ENCODE measurements at places on chromosomes 11 and 22. TPM values are rescaled to one million over a fixed set of nuclear protein-coding genes. Genes with fewer than 3 reads are reported as not detected.

The TSGA10IP gene
- not detected for total RNA-seq

The TRIM51 gene
- not detected for total RNA-seq

The SAA4 gene
- 45.2 TPM for total RNA-seq

The HTR3B gene
- not detected for total RNA-seq

The HPX gene
- 12.9 TPM for total RNA-seq

DNA sequence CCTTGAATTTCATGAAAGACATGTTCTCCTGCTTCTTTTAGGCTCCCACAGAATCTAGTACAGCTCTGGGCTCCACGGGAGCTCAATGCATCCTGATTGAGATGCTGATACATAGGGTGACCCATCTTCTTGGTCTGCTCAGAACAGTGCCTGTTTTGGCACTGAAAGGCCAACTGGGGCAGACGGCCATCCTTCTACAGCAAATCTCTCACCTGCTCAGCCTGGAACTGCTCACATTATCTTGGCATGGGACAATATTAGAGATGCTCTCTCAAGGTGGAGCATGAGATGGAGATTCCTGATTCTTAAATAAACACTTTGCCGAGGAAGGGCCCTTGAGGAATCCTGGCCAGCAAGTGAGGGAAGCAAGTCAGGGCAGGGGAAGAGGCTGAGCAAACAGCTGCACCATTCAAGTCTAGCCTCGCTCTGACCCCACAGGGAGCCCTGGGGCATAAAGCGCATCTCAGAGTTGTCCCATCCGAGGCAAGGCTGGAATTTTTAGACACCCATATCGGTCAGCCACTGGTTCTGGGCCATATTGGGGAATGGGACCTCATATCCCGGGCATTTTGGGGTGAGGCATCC lies 58.4 kb upstream of the CSNK2A3 start:
- no peaks in the 10 kb centered on the region for H3K4me1 ChIP-seq
- DNase-seq, result no peak
- no peaks in the 10 kb centered on the region for H3K27me3 ChIP-seq
- no peak overlapping the region for H3K4me3 ChIP-seq
- no peaks in the 10 kb centered on the region for H3K36me3 ChIP-seq

- H3K27ac ChIP-seq, result no peak overlapping the region
- no peaks in the 10 kb centered on the region for H3K4me1 ChIP-seq
- no peaks in the 10 kb centered on the region for H3K27me3 ChIP-seq
These were observed 1120.5 kb upstream of the RAG2 start for GRCh38 chr11:37718431-37718999.

DNA sequence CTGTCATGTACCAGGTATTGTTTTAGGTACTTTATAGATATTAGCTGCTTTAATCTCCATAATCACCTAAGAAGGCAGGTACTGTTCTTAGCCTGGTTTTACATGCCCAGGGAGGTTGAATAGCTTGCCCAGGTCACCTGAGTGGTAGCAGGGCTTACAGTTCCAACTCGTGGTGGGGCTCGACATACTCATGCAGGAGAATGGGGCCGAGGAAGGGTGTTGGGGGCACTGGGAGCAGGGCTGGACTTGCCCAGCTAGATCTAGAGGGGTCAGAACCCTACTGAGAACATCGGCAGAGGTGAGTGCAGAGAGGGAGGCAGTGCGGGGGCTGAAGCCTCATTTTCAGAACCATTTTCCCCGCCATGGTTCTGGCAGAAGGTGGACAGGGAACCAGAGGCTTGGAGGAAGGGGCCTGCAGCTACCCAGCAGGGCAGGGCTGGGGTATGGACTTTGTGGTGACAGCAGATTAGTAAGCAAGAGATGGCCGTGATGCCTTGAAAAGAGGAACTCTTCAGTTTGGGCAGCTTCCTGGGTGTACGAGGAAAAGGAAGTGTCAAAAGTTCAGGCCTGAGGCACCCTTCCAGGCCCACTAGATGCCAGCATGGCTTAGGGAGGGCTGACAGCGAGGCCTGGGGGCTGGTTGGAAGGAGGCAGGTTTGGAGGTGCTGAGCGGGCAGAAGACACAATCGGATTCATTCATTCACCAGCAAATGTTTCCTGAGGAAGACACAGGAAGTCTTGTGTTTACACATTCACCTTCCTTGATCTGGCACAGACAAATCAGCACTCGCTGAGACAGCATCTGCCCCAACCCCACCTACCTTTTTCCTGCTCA lies 54.7 kb upstream of the LYVE1 start:
- H3K4me3 ChIP-seq, result no peak overlapping the region
- H3K4me1 ChIP-seq, result no peaks in the 10 kb centered on the region
- peak overlapping the region; percentile 52 for H3K27ac ChIP-seq

DNA sequence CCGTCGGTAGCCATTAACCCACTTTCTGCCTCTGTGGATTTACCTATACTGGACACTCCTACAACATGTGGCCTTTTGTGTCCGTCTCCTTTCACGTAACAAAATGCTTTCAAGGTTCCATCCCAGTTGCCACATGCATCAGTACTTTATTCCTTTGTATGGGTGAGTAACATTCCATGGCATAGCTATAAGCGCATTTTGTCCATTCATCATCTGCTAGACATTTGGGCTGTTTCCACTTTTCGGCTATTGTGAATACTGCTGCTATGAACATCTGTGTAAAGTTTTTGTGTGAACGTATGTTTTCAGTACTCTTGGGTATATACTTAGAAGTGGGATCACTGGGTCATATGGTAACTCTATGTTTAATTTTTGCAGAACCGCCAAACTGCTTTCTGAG lies 257.2 kb downstream of the ST3GAL4 start:
- no peak overlapping the region for H3K27ac ChIP-seq
- H3K4me1 ChIP-seq, result no peaks in the 10 kb centered on the region
- H3K27me3 ChIP-seq, result no peaks in the 10 kb centered on the region
- no peak for DNase-seq
- no peak overlapping the region for H3K4me3 ChIP-seq

GRCh38 chr11:11381471-11382105 lies 28.5 kb upstream of the CSNK2A3 start:
- no peaks in the 10 kb centered on the region for H3K27me3 ChIP-seq
- no peak for DNase-seq
- H3K4me1 ChIP-seq, result no peaks in the 10 kb centered on the region
- H3K27ac ChIP-seq, result no peak overlapping the region

- no peak overlapping the region for H3K4me3 ChIP-seq
- H3K27ac ChIP-seq, result no peak overlapping the region
- H3K36me3 ChIP-seq, result no peaks in the 10 kb centered on the region
- no peak for DNase-seq
- H3K27me3 ChIP-seq, result no peaks in the 10 kb centered on the region
These were observed 11.7 kb upstream of the MYH9 start for GRCh38 chr22:36399472-36399778.

- H3K27ac ChIP-seq, result peak overlapping the region; percentile 65
- DNase-seq, result no peak
- no peaks in the 10 kb centered on the region for H3K36me3 ChIP-seq
These were observed 47.1 kb downstream of the CWC15 start for GRCh38 chr11:94926271-94926625.

GRCh38 chr22:22593964-22594656 lies 35.0 kb upstream of the PRAME start:
- no peaks in the 10 kb centered on the region for H3K36me3 ChIP-seq
- H3K4me1 ChIP-seq, result no peaks in the 10 kb centered on the region
- no peaks in the 10 kb centered on the region for H3K27me3 ChIP-seq
- no peak overlapping the region for H3K27ac ChIP-seq
- no peak for DNase-seq

DNA sequence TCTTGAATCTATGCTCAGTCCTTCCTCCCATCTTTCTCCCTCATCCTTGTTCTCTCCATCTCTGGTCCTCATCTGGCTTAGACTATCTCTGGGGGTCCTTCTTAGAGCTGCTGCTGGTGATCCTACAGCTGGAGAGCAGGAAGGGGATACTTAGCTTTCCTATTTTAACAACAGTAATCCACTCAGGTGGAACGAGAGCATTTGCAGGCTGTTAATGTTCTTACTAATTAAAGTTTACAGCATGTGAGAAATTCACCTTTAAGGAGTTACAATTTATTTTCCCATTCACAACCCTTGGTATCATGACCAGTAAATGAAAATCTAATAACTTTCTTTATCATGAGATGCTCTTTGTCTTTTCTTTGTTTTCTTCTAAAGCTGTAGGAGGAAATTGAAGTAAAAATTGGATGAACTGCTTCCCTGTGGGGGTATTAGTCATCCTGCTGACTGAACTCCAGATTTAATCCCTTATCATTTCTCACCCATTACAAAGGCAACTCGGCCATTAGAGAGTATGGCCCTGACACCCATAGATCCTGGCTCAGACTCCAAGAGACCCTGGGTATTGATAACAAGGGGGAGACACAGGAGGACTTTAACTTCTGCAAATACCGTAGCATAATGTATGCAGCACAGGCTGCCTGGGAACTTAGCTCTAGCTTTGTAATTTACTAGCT lies 37.6 kb upstream of the MTNR1B start:
- no peak overlapping the region for H3K4me3 ChIP-seq
- H3K36me3 ChIP-seq, result no peaks in the 10 kb centered on the region
- H3K27me3 ChIP-seq, result no peaks in the 10 kb centered on the region
- no peak overlapping the region for H3K27ac ChIP-seq

GRCh38 chr11:132859306-132859705 lies 673.0 kb downstream of the OPCML start:
- no peak overlapping the region for H3K4me3 ChIP-seq
- H3K27me3 ChIP-seq, result no peaks in the 10 kb centered on the region
- no peaks in the 10 kb centered on the region for H3K36me3 ChIP-seq

DNA sequence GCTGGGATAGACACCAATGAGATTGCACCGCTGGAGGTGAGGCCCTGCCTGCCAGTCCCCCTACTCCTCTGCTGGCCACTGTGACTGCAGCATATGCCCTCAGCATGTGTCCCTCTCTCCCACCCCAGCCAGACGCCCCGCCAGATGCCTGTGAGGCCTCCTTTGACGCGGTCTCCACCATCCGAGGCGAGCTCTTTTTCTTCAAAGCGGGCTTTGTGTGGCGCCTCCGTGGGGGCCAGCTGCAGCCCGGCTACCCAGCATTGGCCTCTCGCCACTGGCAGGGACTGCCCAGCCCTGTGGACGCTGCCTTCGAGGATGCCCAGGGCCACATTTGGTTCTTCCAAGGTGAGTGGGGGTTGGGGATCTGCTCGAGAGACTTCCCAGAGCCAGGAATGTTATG lies 5.7 kb upstream of the SMARCB1 start:
- no peak overlapping the region for H3K27ac ChIP-seq
- no peak overlapping the region for H3K4me3 ChIP-seq
- no peaks in the 10 kb centered on the region for H3K27me3 ChIP-seq
- DNase-seq, result no peak

DNA sequence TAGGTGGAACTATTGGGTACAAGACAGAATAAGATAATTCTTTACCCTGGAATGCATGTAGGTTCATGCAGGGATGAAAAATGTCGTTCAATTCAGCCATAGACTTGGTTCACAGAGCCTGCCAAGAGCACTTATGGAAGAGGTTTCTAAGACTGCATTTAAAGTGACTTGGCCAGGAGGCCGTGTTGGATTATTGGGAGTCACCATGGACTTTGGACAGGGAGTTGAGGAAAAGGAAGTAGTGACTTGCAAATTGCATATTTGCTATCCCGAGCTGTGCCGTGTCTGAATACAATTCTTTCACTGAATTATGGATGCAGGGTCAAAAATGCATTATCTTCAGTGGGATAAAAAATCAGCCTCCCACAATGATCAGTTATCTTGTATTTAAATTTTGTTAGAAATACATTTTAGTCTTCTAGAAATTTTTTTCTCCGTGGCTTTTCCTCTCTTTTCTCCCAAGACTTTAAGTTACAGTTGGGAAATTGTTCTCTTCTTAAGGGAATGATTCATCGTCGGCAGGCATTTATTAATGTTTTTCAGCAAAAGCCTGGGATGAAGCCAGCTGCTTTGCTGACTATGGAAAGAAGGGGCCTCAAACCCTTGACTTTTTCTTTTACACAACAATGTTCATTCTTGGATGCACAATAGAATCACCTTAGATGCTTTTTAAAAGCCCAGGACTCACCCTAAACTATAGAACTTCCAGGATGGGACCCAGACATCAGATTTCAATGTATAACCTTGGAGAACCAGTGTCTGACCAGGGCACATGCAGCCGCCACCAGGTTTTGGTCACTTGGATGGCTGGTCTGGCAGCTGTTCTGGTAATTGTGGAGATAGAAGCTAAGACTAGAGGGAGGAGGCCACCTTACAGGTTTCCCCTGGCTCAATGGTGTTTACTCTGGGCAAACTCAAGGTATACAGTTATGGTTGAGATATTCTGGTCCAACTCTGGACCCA lies 70.8 kb downstream of the FAT3 start:
- no peak overlapping the region for H3K27ac ChIP-seq
- H3K36me3 ChIP-seq, result no peaks in the 10 kb centered on the region
- no peak overlapping the region for H3K4me3 ChIP-seq

- no peak for DNase-seq
- no peak overlapping the region for H3K4me3 ChIP-seq
- peak overlapping the region; percentile 68 for H3K27ac ChIP-seq
- H3K27me3 ChIP-seq, result no peaks in the 10 kb centered on the region
These were observed 8.1 kb downstream of the EHD1 start for GRCh38 chr11:64870176-64870892.

DNA sequence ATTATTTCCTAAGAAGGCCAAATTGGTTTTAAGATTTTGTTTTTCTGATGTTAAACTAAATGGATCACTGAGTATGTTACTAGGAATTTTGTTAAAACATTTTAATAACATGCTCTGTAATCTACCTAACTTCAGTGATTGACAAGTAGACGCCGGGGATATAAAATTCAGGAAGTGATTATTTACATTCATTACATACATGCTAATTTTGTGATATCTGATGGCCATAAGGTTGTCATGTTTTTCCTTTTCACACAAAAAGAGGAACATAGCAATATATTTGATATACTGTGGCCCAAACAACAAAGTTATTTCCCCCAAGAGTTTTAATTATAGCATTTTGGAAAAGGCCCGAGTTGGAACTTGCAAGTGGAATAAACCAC lies 12.1 kb downstream of the SCUBE1 start:
- no peak overlapping the region for H3K27ac ChIP-seq
- DNase-seq, result no peak
- H3K36me3 ChIP-seq, result no peaks in the 10 kb centered on the region
- H3K4me3 ChIP-seq, result no peak overlapping the region

GRCh38 chr11:35723913-35724312 lies 61.3 kb downstream of the TRIM44 start:
- H3K36me3 ChIP-seq, result no peaks in the 10 kb centered on the region
- DNase-seq, result no peak
- H3K4me1 ChIP-seq, result no peaks in the 10 kb centered on the region

GRCh38 chr22:27087051-27087450 lies 429.7 kb downstream of the MIAT start:
- no peak overlapping the region for H3K4me3 ChIP-seq
- H3K4me1 ChIP-seq, result no peaks in the 10 kb centered on the region
- no peaks in the 10 kb centered on the region for H3K27me3 ChIP-seq
- H3K27ac ChIP-seq, result no peak overlapping the region
- no peaks in the 10 kb centered on the region for H3K36me3 ChIP-seq

GRCh38 chr22:36104435-36104834 lies 56.1 kb downstream of the APOL3 start:
- no peaks in the 10 kb centered on the region for H3K4me1 ChIP-seq
- no peak overlapping the region for H3K4me3 ChIP-seq
- no peak for DNase-seq
- no peaks in the 10 kb centered on the region for H3K27me3 ChIP-seq
- no peaks in the 10 kb centered on the region for H3K36me3 ChIP-seq

All from breast epithelium (tissue), 4 donors.